ENCODE measurements at places on chromosomes 6 and 20.

- DNase-seq: no peak
These were observed 121.5 kb downstream of the DNAH8 start for GRCh38 chr6:38836585-38836984.

DNA sequence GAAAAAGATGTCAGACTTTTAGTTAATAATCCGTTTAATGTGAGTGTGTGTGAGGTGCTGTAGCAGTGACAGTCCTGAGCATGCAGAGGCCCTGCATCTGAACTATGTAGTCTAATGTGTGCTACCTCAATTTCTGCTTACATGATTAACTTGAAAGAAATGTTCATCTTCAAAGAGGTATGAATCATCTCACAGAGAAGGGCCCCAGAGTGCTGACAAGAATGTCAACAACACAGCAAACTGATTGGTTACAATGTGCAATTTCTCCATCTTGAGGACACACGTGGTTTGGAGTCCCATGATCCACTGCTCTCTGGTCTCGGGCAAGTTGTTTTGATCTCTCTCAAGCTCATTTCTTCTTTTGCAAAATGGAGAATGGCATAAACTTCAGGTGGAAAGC lies 61.7 kb upstream of the EMILIN3 start:
- DNase-seq: no peak

DNA sequence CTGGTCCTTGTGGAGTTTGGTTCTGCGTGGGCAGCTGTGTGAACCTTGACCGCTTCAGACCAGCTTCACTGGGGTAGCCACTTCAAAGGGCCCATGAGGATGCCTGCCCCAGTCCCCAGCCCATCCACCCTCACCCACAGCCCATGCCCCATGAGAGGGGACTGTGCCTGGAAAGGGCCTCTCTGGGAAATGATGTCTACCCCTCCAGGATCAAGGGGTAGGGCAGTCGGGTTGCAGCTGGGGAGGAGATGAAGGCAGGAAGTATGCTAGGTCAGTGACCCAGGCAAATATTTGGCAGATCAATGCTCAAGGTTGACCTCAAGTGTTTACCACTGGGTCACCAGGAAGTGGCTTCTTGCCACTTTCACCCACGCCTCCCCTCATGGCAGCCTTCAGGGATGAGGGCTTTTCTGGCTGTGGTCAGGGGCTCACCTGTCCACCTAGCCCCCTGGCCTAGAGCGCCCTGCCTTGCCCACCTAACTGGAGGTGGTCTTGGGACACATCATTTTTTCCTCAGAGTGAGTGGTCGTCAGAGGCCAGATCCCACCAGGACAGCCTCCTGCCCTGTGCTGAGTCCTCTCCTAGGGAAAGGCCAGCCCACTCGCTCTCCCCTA lies 109.5 kb downstream of the SNX5 start:
- DNase-seq: no peak

DNA sequence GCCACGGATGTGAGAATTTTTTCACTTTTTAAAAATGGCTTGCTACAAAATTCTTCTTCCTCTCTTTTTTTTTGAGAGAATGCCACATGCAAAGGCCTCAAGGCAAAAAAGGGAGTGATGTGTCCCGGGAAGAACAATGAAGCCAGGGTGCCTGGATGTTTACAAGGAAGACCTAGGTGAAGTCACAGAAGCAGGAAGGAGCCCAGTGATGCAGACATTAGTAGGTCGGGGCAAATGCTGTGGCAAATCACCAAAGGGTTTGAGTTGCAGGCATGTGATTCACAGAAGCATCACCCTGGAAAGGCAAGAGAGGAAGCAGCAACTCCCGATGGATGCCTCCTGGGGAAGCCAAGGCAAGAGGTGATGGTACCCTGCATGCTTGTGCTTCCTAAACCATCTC lies 46.8 kb downstream of the FARS2 start:
- no peak for DNase-seq

GRCh38 chr20:48932375-48932941 lies 10.9 kb downstream of the ARFGEF2 start:
- DNase-seq: no peak
